GM19239 (cell line): ENCODE measurements at places on chromosomes 1 and 21.

- DNase-seq: no peak
Measured at GRCh38 chr1:31373897-31374486, 1.1 kb upstream of the FABP3 start.

DNA sequence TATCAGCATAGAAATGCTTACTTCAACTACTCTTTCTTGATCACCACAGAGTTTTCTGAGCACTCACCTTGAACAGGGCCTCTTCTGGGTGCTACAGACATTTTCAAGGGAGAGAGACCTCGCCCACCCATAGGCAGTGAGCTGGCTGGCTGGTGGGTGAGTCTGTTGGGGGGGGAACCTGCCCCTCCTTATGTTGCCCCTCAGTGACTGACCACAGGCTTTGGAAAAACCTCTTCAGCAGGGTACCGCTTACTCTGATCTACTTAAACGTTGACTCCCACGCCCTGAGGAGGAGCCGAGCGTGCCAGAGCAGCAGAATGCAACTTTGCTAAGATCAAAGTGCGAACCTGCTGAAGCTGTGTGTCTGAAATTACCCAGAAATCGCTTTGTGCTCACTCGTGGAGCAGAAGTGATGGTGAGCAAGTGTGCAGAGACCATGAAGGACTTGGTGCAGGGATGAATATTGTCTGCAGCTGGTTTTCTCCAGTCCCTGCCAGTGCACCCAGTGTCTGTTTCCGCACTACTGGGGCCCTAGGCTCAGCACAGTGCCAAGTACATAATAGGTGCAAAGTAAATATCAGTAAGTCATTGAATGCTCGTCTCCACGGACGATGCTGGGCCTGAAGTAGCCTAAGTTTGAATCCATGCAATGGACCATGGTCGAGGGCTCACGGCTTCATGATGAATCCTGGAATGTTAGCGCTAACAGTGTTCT lies 158.7 kb upstream of the IRF2BP2 start:
- no peak for DNase-seq

DNA sequence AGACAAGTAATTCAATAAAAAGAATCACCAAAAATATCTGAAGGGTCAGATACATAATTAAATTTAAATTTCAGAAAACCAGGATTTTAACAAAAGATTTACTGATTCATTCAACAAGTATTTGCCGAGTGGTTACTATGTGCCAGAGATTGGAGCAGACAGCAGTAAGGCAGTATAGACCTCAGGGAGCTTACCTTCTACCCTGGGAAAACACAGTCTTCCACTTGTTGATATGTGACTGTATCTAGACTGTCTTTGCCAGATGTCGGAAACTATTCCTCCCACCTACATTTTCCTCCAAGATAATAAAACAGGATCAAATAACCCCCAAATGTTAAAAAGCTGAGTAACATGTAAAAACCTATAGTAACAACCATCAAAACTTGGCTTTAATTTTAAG lies 6.2 kb downstream of the HNRNPR start:
- no peak for DNase-seq

GRCh38 chr1:203189951-203190352 lies 3.4 kb upstream of the CHI3L1 start:
- DNase-seq: no peak

- no peak for DNase-seq
Measured at GRCh38 chr1:61635557-61635956, 89.4 kb downstream of the TM2D1 start.

DNA sequence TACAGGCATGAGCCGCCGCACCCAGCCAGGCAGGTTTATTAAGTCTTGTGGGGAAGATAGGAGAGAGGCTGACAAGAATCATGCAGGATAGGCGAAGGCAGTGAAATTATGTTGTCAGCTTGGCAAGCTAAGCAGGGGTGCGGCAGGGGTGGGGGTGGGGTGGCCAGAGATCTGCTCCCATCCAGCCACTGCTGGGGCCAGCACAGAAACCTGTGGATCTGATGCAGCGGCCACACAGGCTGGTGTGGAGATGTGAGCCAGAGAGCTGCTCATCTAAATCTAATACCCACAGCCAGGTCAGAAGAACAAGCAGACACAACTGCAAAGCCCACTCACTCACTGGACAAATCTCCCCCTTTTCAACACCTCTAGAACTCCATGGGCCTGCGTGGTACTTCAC lies 68.7 kb downstream of the KCTD3 start:
- no peak for DNase-seq

- DNase-seq: no peak
Measured at GRCh38 chr21:15052459-15052763, 12.4 kb downstream of the NRIP1 start.

DNA sequence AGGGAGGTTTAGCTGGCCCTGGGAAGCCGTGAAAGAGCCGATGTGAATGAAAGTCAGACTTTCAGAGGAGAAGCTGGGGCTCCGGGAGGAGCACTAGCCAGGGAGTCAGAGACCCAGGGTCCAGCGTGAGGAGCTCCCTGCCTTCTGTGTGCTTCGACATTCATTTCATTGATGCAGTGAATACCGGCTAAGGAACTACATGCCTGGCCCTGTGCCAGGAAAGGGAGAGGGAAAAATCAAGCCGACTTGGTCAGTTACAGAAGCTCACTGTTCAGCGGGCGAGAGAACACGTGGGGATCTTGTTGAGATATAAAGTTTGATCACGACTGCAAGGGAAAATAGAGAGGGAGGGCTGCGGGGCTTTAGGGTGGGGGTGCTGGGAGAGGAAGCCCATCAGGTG lies 76.7 kb upstream of the RUNX3 start:
- DNase-seq: no peak

GRCh38 chr1:117599286-117600221 lies 6.3 kb upstream of the TENT5C start:
- no peak for DNase-seq

DNA sequence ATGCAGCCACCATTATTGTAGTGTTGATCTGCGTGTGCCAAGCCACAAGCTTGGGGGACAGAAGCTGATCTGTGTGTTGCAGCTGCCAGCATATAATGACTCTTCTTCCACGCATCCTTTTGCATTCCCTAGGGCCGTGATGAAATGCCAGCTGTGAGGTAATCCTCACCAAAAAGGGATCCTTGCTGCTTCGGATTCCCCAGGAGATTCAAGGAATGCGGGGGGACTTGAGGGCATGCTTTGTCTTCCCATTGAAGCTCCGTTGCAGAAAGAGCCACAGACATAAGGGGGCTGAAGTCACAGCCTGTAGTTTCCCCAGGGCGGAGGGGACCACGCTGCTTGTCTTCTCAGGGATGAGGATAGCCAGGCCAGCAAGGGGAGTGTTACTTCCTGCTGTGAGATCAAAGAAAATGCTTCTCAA lies 281.6 kb upstream of the FMN2 start:
- DNase-seq: no peak

DNA sequence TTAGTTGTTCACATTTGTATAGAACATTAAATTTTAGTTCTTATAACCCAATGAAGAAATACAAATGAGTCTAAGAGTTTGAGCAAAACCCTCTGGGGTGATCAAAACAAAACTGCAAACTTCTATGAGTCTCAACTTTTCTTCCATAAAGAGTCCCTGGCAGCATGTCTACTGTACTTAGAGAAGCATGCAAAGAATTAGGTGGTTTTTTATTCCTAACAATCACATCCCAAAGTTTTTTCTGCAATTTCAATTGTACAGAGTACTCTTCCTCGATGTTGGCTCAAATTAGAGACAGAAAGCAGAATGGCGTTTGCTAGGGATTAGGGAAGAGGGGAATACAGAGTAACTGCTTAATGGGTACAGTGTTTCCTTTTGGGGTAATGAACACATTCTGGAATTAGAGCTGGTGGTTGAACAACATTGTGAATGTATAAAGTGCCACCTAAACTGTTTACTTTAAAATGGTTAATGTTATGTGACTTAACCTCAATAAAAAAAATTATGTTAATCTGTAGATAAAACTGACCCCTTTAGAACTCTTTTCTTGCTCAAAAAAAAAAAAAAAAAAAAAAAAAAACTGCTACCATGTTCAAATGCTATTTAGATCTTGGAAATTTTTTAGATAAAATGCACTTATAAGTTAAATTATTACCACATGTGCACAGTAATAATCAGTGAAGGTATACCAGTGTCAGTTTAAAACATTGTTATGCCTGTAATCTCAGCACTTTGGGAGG lies 4.8 kb downstream of the RC3H1 start:
- no peak for DNase-seq

DNA sequence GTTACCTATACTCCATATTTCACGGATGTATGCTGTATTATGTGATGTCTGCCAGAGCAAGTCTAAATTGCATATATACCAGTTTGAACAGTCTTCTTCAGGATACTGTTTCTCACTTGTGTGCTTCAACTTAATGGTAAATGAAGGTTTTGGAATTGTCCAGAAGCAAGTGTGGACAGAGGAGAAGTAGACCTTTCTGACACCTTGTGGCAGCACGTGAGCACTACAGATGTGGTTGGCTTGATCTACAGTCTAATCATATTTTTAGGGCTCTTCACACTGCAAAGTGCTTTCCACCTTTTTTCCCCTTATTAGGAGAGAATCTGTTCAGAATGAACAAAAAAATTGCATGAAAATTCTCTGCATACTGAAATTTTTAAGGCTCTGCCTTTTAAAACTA lies 10.9 kb downstream of the MORC3 start:
- peak; percentile 25 for DNase-seq

GRCh38 chr1:191572479-191572878 lies 585.8 kb upstream of the RGS18 start:
- DNase-seq: no peak

DNA sequence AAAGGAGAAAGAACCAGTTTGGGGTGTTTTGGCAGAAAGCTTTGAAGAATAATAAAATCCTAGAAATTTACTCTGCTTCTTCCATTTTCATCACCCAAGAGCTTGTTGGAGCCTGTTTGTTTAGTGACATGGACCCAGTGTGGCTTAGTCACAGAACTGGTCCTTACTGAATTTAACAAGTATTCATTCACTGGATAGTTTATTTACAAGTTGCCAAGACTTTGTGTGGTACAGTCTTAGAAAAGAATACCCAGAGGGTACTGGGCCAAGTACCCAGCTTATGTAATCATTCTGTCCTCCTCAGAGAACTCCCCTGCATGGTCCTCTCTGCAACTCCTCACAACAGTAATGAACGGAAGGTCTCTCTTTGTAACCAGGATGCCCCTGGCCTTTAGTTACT lies 16.4 kb downstream of the RAB4A start:
- DNase-seq: no peak

DNA sequence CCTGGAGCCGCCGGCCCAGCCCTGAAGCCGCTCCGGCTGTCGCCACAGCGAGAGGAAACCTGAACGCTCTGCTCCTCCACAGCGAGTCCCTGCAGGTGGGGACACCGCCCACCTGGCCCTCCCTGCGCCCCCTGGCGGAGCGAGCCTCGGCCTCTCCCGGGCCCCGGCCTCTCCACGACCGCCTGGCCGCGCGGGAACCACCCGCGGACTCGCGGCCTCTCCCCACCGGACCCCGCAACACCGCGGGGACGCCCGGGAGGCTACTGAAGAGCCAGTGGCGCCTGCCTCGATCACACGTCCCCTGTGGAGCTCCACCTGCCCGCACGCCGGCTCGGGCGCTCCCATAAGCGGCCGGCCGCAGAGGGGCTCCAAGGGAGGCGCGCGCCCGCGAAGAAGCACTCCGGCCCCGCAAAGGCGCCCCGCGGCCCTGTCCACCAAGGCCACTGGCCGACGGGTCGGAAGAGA lies 109.6 kb downstream of the KCNN3 start:
- DNase-seq: peak; percentile 71

DNA sequence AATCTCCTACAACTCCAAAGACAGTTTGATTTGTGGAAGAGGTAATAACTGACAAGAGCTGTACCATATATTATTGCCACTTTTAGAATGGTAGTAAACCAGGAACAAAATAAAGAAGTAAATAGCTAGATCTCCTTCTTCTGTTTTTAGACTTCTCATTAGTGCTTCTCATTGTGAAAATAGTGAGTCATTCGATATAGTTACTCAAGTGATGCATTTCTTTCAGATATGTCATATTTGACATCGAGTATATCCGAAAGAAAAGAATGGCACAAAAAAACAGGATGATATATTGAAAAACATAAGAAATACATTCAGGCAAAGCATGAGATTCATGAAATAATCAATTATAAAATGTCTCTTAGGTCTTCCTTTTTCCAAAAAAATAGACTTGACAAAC lies 1346.1 kb downstream of the BRINP3 start:
- DNase-seq: no peak

- no peak for DNase-seq
Measured at GRCh38 chr1:31658721-31659120, 14.0 kb upstream of the PEF1 start.

- DNase-seq: no peak
Measured at GRCh38 chr1:9529190-9529589, 10.1 kb upstream of the SLC25A33 start.

DNA sequence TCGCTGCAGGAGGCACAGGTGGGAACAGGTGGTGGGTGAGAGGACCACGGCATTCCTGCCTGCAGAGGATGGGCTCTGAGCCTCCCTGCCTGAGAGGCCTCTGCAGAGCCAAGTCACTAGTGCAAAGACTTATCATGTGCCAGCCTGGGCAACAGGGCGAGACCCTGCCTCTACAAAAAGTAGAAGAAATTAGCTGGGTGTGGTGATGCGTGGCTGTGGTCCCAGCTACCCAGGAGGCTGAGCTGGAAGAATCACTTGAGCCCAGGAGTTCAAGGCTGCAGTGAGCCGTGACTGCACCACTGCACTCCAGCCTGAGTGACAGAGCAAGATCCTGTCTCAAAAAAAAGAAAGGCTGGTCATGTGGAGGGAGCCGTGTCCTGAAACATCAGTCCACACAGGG lies 46.4 kb downstream of the PKNOX1 start:
- no peak for DNase-seq

DNA sequence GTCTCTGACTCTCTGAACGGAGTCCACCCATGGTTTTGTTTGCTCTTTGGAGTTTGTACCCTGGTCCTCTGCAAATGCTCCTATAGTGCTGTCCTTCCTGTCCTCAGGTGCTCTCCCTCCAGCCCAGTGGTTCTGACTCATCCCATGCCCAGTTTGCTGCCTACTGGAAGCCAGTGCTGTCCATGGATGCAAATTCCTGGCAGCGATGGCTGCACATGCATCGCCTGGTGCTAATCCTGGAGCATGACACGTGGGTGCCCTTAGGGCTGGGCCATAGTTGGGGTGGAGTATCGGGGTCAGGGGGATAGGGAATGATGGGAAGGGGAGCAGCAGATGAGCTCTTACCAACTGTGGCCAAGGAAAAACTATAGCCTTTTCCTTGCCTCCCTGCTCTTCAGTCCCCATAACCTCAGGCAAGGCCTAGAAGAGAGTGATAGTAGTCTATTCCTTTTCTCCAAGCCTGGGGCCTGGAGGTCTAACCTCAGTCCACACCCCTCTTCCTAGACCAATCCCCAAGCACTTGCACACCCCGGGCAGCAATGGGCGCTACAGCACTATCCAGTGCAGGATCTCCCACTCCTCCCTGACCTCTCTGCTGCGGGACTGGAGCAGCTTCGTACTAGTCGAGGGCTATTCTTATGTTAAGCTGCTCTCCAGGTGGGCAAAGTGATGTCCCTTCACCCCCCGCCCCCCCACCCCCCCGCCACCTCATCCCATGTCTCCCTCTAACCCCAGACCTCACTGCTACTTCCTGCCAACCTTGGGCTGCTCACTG lies 31.6 kb downstream of the HYI start:
- DNase-seq: no peak

- DNase-seq: peak; percentile 64
Measured at GRCh38 chr21:45981151-45982091, at the start of gene COL6A1. TSS of gene COL6A1 (plus strand) at chr21:45981770. CDS start at chr21:45981851, 81 bp downstream.

GRCh38 chr1:44239331-44239960 lies 26.2 kb downstream of the DMAP1 start:
- no peak for DNase-seq

GRCh38 chr1:199029855-199030254 lies 391.0 kb downstream of the PTPRC start:
- no peak for DNase-seq

- no peak for DNase-seq
Measured at GRCh38 chr1:155946633-155947219, 5.3 kb downstream of the RXFP4 start.

GRCh38 chr1:25644962-25645361 lies 28.4 kb downstream of the MAN1C1 start:
- no peak for DNase-seq
